Activated CD4-positive, alpha-beta T cell treated with anti-CD3 and anti-CD28 coated beads, Interleukin-2, amount 50 U/mL, for 1 hour (primary cell): ENCODE measurements at places on chromosomes 16 and 17.

- no peak for DNase-seq
Measured at GRCh38 chr17:40648384-40648968, 858 bp upstream of the SMARCE1 start.

DNA sequence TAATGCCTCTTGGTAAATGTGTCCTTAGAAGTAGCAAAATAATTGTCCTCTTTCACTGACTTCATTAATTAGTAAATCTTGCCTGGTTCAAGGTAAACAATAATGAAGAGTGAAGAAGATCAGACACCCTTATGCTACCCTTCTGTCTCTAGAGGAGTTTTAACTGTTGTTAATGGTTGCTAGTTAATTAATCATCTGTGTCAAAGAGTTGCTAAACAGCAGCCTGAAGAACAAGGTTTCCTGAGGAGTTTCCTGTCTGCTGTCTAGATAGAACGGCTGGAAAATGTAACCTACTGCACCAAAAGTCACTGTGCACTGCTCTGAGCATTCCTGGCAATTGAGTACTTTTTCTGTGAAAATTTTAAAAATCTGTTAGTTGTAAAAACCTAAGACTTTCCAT lies 131.3 kb downstream of the NLK start:
- DNase-seq, result no peak

DNA sequence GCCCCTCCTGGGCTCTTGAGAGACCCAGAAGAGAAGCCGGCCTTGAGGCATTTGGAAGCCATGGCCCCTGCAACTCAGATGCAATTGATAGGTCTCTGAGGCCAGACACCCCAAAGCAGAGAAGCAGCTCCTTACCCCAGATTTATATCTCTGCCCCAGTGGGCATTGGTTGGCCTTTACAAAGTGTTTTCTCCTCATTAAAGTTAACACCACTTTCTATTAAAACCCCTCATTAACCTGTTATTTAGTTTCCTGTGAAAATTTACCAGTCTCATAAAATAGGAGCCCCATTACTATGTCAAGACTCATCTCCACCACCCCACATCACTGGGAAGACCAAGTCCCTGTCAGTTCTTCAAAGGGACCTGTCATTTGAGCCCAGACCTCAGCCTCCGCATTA lies at the start of gene KRT35:
Gene KRT35, minus strand, starts transcription at position 116 of the 400 bp plus-strand sequence. Its CDS starts 54 bp downstream, at position 62.
- no peak for DNase-seq

GRCh38 chr17:75909051-75909811 lies 4.5 kb upstream of the MRPL38 start:
- DNase-seq, result no peak

DNA sequence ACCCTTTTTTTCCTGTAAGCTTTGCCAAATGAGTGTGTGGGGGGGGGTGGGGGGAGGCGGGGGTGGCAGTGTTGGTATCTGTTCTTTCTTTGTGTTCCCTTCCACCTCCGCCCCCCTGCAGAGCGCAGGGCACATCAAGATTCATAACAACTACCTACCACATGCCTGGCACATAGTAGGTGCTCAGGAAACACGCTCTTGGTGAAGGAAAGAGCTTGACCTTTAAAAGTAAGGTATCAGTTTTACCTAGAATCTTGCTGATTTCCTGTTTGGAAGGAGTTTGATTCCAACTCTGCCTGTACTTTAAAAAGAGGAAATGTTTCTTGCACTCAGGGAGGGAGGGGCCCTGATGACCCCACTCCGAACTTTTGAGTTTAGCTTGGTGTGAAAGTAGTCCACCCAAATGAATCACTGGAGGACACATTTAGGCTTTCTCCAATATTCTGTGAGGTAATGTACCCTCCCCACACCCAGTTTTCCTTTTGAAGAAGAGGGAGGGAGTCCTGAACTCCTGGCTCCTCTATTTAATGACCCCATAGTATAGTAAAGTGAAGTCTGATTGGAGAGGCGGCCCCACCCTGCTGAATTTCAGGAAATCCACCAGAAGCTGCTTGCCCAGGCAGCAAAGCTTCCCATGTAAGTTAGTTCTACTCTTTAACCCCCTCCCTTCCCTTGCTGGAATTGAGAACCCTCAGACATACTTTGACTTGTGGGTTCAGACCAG lies 560 bp upstream of the FAM20A start:
- DNase-seq, result no peak

- no peak for DNase-seq
Measured at GRCh38 chr16:64133366-64133765, 988.5 kb downstream of the CDH11 start.

DNA sequence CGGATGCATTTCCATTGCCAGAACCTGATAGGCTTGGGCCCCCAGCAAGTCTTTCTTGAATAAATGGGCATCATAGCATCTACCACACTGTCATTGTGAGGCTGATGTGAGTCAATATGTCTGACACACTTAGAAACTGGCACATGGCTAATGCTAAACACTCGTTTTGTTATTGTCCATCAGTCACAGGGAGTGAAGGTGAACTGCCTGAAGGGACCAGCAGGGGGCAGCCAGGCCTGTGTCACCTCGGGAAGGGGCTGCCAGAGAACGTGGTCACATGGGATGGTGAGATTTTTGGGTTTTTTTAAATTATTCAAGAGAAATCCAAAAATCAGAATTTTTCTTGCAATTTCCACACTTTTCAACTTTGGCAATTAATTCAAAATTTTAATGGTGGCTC lies 831 bp upstream of the RCVRN start:
- DNase-seq, result no peak

- no peak for DNase-seq
Measured at GRCh38 chr16:11329891-11330290, 15.4 kb upstream of the RMI2 start.

DNA sequence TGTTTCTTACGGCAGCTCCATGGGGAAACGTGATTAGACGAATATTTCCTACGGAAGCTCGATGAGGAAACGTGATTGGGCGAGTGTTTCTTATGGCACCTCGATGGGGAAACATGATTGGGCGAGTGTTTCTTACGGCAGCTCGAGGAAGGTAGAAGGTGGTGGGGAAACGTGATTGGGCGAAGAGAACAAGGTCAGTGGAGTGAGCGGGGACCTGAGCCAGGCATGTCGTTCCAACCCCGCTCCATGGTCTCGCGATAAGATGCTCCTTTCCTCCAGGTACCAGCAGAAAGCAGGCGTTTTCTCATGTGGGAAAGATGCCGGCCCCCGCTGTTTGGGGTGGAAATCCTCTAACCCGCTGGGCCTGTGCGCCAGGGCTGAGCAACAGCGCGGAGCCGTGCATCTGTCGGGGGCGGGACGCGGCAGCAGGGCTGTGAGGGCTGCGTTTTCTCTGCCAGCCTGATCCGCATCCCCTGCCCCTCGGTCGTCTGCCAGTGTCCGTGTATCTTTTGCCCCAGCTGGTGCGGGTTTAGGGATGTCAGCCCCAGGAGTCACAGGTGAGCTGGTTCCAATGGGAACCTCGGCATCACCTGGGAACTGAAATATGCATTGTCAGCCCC lies 25.6 kb upstream of the DOC2B start:
- no peak for DNase-seq

DNA sequence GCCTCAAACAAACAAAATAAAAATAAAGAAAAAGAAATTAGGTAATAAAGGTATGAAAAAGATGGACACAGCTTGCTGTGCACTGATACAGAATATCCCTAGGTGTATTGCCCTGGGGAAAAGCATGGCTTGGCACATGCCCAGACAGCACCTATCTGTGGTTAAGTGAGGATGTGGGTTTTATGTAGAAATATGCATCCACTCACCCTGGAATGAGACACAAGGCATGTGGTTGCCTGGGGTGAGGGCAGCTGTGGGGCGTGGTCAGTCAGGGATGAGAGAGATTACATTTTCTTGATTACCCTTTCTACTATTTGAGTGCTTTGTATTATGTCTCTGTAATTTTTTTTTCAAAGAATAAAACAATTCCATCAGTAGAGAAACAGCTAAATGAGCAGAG lies 6.9 kb downstream of the PLLP start:
- peak; percentile 64 for DNase-seq

GRCh38 chr16:80718480-80719220 lies 85.7 kb downstream of the CDYL2 start:
- no peak for DNase-seq

DNA sequence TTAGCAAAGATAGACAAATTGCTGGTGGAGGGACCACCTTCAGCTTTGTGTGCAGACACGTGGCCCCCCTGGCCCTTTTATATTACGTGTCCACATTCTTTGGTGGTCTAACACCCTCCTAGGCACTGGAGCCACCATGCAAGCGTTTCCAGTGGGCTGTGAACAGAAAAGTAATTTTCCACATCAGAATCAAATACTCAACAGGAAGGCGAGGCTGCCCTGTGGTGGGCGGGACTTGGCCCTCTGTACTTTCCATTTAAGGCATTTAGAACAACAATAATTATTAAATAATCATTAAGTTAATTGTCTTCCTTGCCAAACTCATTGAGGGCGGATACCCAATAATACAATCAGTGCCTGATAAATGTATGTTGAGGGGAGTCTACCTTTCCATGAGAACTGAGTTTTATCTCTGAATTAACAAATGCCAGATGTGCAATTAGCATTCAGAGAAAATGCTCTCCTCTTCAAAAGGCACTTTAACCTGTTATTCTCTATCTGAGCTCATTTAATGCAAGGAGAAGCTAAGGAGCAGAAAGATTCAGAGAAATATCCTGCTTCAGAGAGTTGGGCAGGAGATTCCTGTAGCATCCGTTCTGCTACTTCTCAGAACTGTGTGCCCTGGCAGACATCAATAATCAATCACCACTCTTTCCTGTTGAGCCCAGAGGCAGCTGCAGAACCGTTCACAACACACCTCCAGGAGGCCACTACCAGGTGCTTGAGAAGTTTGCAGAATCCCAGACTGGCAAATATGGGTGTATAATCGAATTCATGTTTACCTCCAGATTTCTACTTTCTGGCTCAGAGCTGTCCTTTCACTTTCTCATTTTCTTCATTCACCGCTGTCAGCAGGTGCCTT lies 109.4 kb downstream of the CMIP start:
- DNase-seq, result no peak

GRCh38 chr17:36055921-36056520 lies 8.1 kb upstream of the CCL18 start:
- DNase-seq, result no peak

GRCh38 chr17:71917715-71918114 lies 203.1 kb upstream of the SOX9 start:
- DNase-seq, result no peak

DNA sequence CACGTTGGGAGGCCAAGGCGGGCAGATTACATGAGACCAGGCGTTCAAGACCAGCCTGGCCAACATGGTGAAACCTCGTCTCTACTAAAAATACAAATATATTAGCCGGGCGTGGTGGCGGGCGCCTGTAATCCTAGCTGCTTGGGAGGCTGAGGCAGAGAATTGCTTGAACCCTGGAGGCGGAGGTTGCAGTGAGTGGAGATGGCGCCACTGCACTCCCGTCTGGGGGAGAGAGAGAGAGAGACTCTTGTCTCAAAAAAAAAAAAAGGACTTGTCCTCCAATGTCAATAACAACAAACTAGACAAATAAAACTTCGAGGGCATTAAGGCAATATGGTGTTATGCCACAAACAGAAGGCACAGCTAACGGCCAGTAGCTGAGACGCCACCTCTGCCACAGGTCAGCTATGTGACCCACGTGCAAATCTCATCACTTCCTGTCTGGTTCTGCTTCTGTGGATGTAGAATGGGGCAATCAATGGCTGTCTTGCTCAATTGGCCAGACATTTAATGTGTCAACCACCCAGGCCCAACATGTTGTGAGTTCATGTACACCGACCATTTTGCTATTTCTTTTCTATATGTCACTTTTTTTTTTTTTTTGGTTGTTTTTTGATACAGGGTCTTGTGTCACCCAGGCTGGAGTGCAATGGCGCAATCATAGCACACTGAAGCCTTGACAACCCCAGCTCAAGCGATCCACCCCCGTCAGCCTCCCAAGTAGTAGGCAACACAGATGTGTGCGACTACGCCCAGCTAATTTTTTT lies 834 bp upstream of the TXNDC11 start:
- DNase-seq, result peak; percentile 15

DNA sequence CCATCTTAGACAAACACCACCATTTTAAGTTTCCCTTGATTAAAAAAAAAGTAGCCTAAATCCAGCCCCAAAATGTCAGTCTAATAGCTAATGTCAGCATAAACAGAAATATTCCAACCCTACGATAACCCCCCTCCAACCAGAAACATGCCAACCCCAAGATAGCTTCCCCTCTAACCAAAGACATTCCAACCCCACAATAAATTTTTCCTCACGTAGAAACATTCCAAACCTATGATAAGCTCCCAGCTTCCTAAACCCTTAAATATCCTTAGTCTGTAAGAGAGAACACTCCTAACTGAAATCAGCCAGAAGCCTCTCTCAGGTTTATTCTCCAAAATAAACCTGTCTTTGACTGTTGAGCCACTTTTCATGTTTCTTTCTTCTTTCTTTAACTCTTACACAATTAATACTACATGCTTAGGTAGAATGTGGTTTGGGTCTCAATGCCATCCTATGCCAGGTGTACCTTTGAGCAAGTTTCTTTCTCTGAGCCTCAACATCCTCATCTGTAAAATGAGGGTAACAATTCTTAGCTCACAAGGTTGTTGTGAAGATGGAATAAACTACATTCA lies 10.5 kb upstream of the KRT38 start:
- DNase-seq, result no peak
